Stimulated activated CD8-positive, alpha-beta memory T cell treated with anti-CD3 and anti-CD28 coated beads, Interleukin-7, amount 100 ng/mL, for 1 hour (primary cell): ENCODE measurements at places on chromosomes 1 and 21.

- no peak for DNase-seq
Measured at GRCh38 chr1:88897070-88897730, 5.8 kb upstream of the GTF2B start.

- DNase-seq, result no peak
Measured at GRCh38 chr1:6205849-6206519, at the start of gene RNF207. Gene RNF207 (plus strand): TSS chr1:6206119. CDS start chr1:6206536, 417 bp downstream.

GRCh38 chr21:36052860-36053714 lies 7.2 kb downstream of the SETD4 start:
- DNase-seq, result no peak

DNA sequence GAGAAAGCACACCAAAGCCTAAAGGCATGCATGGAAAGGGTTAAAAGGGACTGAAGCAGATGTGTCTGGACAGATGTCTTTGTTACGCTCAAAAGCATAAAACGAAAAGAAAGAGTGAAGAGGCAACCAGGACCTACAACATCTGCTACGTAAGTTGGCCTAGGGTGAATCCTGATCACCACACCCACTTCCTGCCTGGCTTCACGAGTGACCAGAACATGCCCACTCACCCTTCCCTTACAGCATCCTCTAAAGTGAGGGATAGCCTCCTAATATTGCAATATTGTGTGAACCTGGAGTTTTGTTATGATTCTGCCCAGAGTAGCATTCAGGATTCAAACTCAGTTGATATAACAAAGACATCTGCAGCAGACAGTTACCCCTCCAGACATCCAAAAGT lies 10.6 kb upstream of the OLIG2 start:
- no peak for DNase-seq

GRCh38 chr1:93172778-93173177 lies 7.4 kb downstream of the TMED5 start:
- DNase-seq, result no peak

- DNase-seq, result no peak
Measured at GRCh38 chr1:53087332-53088285, 25.6 kb downstream of the PODN start.

GRCh38 chr1:32332290-32333079 lies 3.5 kb downstream of the MARCKSL1 start:
- no peak for DNase-seq

DNA sequence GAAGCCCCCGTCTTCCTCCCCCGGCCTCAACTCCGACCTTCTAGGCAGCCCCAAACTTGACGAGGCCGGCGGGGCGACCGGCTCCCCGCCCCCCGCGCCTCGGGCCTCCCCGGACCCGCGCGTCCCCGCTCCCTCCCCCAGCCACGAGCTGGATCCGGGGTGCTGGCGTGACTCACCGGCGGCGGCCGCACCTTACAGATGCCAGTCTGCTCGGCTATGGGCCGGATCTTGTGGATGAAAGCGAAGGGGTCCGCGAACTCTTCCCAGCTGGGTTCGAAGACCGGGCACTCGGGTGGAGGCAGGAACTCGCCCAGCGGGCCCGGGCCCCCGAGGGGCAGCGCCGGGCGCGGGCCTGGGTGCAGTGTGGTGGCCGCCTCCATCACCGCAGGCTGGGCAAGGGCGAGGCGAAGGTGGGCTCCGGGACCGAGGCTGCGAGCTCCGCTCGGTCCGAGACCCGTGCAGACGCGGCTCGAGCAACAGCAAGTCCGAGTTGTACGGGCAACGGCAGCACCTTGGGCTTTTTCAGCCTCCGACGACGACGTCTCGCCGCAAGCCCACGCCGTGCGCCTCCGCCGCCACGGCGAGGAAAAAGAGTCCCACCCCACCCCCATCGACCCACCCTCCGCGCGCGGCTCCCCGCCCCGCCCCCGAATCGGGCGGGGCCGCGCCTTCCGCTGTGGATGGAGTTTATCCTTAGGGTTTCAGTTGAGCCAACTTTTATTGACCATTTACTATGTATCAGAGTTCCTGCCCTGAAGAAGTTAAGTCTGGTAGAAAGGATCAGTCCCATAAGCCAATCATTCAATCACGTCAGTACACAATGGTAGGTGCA lies at the start of gene KDM5B:
Gene KDM5B (minus strand): TSS at position 496 of the 832 bp plus-strand sequence. CDS start 116 bp downstream, at position 380.
- DNase-seq, result peak; percentile 34

GRCh38 chr1:66172272-66172671 lies 361.7 kb upstream of the SGIP1 start:
- no peak for DNase-seq

GRCh38 chr1:54766726-54767125 lies 2.4 kb upstream of the PARS2 start:
- DNase-seq, result no peak

- no peak for DNase-seq
Measured at GRCh38 chr1:14851760-14852159, 253.3 kb downstream of the KAZN start.

DNA sequence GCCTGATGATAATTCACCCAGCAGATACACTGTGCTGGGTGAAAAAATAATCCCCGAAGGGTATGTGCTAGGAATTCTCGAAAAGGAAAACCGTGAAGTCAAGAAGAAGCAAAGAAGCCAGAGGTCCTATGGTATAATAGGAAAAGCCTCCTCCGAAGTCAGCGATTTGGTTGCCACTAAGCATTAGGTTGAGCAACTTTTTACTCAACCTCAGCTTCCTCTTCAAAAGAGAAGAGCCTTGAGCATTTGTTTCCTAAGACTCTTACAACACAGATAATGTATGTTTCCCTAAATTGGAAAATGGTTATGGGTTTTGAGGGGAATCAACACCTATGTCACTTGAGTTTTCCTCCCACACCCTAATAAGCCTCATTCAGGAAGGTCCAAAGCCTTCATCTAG lies 21.3 kb upstream of the MNDA start:
- DNase-seq, result no peak

DNA sequence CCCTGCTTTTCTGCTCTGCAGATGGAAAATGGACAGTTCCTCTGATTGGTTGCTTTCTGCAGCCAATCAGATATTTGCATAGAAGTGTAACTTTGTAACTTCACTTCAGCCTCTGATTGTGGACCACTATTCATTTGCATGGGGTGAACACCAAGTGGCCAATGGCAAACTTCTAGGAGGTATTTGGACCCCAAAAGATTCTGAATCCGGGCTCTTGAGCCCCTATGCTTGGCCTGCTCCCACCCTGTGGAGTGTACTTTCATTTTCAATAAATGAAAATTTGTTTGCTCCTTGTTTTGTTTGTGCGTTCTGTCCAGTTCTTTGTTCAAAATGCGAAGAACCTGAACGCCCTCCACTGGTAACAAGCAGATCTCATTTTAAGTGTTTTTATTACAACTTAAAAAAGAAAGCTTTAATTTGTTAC lies 6.4 kb upstream of the GSTM4 start:
- DNase-seq, result no peak

DNA sequence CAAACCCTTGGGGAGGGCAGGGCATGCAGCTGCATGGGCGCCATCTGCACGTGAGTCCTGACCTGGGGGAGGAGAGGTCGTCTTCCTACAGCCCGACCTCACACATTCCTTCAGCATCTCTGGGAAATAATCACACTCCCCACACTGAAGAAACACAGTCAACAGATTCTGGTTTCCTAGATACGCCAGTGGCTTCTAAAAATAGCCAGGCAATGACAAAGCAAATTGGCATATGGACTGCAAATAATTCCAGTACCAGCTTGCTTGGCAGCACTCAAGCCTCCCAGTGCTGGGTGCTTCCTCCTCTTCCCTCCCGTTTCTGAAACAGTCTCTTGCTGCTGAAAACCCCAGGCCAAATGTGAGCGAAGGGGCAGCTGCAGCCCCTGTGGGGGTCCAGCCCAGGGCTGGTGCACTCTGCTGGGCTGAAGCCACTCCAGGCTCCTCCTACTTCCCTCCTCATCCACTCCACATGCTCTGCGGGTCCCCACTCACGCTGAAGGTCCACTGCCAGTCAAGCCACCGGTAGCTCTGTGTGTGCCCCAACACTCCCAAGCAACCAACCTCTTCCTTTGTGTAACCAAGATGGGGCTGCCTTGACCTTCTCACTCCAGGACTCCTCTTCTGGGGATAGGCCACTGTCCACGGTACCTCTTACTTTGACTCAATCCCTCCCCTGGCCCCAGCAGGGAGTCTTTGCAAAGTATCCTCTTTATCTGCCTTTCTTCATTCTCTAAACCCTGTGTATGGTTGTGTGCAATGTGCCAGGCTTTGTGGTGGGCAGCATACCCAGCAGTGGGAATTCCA lies 69.0 kb downstream of the KCND3 start:
- DNase-seq, result no peak

DNA sequence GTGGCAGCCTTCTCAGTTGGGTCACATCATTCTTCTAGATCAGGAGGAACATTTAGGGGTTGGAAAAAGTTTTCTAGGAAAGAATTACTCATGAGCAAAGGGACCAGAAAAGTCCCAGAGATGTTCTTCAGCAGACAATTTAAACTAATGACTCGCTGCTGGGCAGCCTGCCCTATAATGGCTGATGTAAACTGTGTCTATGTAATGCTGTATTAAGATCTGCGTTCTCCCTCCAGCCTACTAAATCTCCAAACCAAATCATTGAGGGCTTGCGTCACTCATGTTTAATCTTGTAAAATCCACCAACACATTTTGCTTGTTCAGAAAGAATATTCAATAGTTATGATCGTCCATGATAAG lies 92.1 kb downstream of the LRRC8C start:
- no peak for DNase-seq

DNA sequence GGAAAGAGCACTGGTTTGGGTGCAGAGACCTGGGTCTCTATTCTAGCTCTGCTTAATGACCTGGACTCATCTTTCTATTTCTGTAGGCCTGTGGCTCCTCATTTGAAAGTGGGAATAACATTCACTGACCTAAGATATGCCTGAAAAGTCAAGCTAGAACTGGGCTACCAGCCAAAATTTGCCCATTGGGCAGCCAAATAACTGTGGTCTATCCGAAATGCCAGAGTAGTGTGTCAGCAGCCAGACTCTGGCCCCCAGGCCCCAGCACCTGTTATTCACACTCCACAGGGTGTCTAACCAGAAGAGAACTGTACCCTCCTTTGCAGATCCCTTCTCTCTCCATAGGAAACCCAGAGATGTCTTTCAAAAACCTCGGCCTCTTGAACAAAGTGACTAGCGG lies 12.6 kb downstream of the DAB1 start:
- no peak for DNase-seq

DNA sequence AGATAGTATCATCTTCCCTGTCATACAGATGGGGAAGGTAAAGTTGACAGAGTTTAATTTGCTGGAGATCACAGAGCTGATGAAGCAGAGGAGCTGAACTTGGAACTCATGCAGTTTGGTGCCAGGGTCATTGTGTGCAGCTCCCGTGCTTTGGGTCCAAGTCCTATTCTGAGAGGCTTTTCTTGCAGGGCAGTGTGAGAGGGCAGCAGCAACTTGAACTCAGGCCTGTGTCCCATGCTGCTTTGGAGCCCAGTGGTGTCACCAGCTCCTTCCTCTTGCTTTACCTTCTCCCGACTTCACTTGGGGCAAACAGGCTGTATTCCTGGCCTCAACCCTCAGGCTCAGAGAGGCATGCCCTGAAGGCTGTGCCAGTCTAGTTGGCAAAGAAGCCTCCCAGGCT lies 24.7 kb downstream of the INAVA start:
- DNase-seq, result no peak

- DNase-seq, result no peak
Measured at GRCh38 chr1:25697435-25698217, 81.0 kb downstream of the MAN1C1 start.

GRCh38 chr1:203137324-203137723 lies 9.8 kb downstream of the ADORA1 start:
- no peak for DNase-seq

DNA sequence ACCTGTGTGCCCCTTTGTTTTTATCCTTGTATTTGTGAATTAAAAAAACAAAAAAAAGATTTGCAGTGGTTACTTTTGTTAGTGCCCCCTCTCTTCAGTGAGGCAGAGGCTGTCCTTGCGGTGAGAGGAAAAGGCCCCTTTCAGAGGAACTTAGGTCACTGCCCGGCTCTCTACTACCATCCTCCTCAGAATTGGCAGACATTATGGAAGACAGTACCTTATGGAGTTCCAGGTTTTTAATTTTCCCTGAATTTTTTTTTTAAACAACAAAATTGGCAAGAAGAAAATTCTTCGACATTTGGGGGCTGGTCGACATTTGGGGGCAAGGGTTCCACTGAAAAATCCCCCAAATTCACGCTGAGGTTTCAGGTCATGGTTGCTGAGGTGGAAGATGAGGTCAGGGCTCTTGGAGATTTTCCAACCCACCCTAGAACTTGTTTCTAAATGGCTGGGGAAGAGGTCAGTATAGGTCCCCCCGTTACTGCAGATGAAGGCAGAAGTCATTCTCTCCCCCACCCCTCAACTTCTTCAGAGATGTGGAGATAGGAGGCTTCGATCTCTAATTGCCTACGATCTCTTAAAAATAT lies 5.3 kb downstream of the RXFP4 start:
- DNase-seq, result no peak

GRCh38 chr1:101316256-101316655 lies 79.4 kb downstream of the S1PR1 start:
- DNase-seq, result no peak

- no peak for DNase-seq
Measured at GRCh38 chr1:235763962-235764361, 102.7 kb downstream of the LYST start.

DNA sequence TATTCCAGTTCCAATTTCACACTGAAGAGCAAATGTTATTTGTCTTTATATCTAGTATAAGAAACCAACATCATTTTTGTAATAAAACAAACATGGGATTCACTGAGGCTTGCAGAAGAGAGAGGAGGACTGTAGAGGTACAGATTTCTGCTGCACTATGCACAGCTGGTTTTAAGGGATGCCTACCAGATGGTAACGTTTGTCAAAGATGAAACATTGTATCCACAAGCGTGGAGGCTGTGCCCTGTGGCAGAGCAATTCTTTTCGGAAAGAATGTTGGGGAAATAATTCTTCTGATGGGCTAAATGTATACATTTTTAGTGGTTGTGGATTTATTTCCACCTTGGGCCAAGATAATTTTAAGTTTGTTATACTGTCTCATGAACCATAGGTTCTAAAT lies 272.4 kb downstream of the DUSP10 start:
- DNase-seq, result no peak

DNA sequence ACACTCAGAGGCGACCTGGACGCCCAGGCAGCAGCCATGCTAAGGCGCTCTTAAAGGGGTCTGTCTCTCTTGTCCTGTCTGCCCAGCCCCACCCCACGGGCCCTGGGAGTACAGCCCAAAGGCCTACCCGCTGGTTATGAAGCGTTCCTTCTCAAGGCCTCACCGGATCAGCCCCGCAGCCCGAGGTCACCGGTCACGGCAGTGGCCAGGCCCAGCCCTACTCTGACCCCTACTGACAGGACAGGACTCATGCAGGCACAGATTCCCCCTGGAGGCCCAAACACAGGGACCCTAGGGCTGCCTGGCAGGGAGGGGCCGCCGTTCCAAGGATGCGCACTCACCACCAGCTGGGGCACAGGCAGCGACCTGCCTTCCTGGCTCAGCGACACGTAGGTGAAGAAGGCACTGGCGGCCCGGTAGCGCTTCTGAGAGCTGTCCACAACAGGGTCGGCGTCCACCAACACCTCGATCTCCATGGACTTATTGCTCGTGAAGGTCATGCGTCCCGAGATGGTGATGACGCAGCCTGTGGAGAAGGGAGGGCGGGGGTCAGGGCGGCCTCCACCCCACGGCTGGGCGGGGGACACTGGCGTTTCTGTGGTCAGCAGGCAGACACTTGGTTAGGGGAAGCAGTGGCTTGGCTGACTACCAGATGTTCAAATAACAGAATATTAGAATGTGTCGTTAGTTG lies 20.0 kb upstream of the GPR153 start:
- no peak for DNase-seq
